NCI-H748 treated with DMSO at 0.1 percent for 48 hours (cell line): ENCODE measurements at places on chromosomes 2 and 18.

- DNase-seq: no peak
Measured at GRCh38 chr18:76499021-76499420, 4.0 kb upstream of the ZNF516 start.

DNA sequence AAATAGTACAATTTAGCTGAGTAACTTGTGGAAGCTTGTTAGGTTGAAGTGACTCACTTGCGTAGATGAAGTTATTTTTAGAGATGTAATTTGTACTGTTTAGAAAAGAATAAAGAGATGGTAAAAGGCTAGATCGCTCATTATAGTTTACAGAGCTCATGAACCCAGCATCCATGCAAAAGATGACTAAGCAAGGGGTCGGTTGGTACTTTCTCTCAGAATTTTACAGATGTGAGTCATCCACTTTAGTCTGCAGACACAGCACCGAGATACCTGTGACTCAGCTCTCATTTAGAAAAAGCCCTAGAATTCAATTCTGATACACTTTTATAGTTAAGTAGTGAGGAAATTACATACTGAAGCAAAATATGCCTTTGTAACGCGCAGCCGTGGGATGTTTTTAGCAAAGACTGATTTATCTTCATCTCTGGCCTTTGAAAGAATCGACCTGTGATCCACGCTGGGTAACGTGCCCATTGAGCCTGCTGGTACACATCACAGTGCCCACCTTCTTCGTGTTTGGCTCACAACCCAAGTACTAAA, 116.5 kb upstream of the FOSL2 start:
- DNase-seq: no peak

- no peak for DNase-seq
Measured at GRCh38 chr18:34801774-34802173, 91.7 kb downstream of the DTNA start.

DNA sequence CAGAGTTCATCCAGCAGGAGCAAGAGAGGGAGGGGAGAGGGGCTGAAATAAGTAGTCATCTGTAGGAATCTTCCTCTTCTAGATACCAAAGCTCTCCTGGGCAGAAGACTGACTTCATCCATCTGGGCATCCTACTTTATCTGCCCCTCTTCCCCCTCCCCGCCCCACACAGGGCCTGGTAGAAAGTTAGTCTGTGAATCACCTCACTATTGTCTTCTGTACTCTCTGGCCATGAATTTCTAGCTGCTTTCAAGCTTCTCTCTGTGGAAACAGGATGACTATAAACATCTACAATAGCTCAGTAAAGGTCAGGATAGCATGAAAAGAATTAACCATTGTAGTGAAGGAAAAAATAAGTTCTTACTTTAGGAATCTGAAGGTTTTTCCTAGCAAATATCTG, 47.7 kb upstream of the RNU4ATAC start:
- no peak for DNase-seq

DNA sequence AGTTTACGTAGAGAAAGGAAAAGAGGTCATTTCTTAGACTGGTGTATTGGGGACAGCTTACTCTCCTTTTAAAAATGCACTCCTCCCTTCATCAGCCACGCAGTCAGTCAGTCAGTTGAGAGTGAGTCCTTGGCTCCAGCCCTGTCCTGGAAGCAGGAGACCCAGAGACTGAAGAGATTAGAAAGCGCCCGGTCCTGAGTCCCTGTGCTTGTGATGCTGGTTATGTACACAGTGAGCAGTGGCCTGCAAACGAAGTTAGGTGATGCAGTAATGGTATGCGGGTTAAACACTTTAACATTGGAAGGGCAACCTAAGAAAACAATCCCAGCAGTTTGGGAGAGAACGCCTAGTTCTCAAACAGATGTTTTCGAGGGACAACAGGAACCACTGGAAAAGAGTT, 6.3 kb upstream of the ASB1 start:
- no peak for DNase-seq

- DNase-seq: no peak
Measured at GRCh38 chr2:23588508-23589201, 203.7 kb downstream of the KLHL29 start.

GRCh38 chr2:45254025-45254424, 244.8 kb upstream of the SIX2 start:
- DNase-seq: no peak

DNA sequence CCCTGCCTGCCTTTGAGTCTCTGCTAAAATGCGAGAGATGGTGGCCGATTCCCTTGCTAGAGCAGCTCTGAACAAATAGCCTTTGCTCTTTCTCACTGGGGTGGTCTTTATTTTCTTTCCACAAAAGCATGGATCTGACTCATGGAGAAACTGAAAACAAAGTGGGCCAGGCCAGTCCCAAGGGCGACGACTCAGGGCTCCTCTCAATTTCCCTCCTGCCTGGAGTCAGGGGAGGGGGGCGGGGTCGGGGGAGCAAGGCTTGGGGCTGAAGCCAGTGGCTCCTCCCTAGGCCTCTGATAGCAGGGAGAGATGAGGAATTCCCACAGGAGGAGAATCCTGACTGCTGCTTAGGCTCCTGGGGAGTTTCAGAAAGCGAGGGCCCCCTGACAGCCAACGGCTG, 17.1 kb upstream of the IL1R2 start:
- DNase-seq: no peak

DNA sequence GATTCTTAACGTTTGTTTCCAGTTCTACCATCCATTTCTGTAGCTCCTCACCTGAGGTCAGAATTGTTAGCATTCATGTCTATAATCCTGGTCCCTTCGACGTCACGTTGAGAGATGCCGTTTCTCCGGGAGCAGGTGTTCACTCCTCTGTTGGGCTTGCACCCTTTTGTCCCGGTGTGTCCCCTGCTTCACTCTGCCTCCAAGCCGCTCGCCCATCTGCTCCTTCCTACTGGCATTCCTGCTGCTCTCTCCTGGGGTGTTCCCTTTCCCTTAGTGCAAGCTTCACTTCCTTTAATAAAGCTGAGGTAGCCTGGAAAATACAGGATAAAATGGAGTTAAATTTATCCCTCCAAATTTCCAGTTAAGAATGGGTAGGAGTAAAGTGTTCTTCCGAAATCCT, 61.9 kb upstream of the CABYR start:
- no peak for DNase-seq

GRCh38 chr2:8238521-8239230, 443.2 kb upstream of the ID2 start:
- no peak for DNase-seq

DNA sequence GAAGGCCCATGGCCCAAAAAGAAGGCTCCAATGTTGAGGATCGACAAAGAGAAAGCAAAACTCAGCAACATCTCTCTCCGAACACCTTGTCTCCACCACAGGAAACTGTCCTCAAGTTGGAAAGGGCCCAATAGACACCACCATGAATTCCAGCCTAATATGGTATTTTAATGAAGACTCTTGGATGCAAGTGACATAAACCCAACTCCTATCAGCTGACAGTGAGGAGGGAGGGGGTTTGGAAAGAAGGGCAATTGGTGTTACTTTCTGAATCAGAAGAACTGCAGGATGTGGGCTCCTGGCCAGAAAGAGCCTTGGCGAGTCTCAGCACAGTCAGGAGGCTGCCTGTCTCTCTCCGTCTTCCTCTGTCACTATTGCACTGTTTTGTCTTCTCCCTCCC, 40.3 kb upstream of the SIGLEC15 start:
- no peak for DNase-seq

GRCh38 chr18:79387214-79387613, 8.5 kb upstream of the NFATC1 start:
- no peak for DNase-seq

DNA sequence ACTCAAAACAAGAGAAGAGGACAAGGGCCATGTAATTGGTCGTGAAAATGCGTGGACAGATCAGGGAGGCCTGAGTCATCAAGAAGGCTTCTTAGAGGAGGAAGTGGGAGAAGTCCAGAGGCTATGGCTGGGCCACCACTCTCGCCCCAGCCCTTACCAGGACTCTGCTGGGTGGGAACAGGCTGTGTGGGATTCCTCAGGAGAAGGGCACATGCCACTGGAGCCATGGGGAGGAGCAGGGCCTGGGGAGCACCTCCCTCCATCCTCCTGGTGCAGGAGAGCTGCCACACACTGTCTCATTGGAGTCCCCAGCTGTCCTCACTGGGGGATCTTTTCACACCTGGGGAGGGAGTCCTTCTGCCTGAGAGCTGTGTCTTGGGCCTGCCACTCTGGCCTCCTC, 9.4 kb upstream of the RALB start:
- no peak for DNase-seq

DNA sequence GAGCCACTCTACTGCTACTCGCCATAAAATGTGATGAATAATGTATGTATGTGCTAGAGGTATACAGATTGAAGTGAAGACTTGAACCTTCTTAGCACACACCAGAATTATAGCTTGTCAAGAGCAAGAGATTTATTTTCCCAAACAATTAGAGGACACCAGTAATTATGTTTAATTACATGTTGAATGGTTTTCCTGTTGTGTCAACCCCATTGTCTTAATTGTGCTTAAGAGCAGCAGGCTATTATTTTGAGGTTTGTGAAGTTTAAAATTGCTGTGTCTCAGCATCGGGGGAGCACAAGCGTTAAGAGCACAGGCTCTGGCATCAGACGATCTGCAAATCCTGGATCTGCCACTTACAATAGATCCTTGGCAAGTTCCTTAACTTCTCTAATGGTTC, 29.0 kb downstream of the KIF5C start:
- peak; percentile 69 for DNase-seq

GRCh38 chr2:204545861-204546735, 823 bp downstream of the PARD3B start:
- DNase-seq: peak; percentile 64

- DNase-seq: no peak
Measured at GRCh38 chr2:199556527-199557285, 99.0 kb upstream of the SATB2 start.

DNA sequence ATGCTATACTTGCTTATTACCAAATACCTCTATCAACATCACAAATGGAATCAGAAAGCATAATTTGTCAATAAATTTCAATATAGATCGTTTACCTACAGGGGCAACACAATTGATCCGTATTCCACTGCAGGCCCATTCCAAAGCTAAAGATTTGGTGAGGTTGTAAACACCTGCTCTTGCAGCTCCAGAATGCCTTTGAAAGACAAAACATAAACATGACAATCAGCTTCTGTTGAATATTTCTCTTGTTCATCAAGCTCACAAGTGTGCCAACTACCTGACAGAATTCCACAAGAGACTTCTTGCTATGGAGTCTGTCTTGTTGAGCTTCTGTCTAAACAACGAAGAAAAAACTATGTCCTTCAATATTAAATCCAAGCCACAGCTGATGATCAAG, 30.3 kb downstream of the PECR start:
- no peak for DNase-seq

DNA sequence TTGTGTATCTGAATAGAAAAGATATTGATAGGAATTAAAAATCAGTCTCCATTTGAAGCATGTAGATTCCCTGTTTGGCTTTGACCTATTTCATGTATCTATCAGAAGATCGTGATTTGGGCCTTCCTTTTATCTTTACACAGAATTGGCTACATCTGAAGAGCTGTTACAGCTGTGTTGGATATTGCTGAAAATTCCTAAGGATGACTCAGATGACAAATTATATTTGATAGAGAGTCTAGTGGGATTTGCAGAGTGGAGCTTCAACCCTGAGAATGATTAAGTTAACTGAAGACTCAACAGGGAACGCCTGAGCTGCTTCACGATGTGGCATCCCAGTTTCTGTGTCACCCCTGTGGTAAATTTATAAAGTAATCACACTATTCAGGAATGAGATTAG, 4.9 kb upstream of the COL3A1 start:
- DNase-seq: no peak
